Mononuclear cell (primary cell): ENCODE measurements at places on chromosomes 11 and 22. TPM values are rescaled to one million over a fixed set of nuclear protein-coding genes. Genes with fewer than 3 reads are reported as not detected.

STX3 gene
- 20.9 TPM for total RNA-seq

ME3 gene
- 4.2 TPM for total RNA-seq

DEUP1 gene
- not detected for total RNA-seq

PRR14L gene
- 15.8 TPM for total RNA-seq

SMIM35 gene
- total RNA-seq, result 0.21 TPM

GAS2L1 gene
- 7.9 TPM for total RNA-seq

OR6A2 gene
- not detected for total RNA-seq

NLRP6 gene
- total RNA-seq, result 9.7 TPM

APOBEC3C gene
- 9.2 TPM for total RNA-seq

CDC42BPG gene
- total RNA-seq, result 1.7 TPM

SERHL2 gene
- total RNA-seq, result 0.73 TPM

MN1 gene
- 4.5 TPM for total RNA-seq

CELF1 gene
- 142 TPM for total RNA-seq

CHADL gene
- total RNA-seq, result 1.5 TPM

ANO5 gene
- total RNA-seq, result 0.63 TPM

KCNK4 gene
- not detected for total RNA-seq

ST14 gene
- 11.4 TPM for total RNA-seq

ABTB2 gene
- total RNA-seq, result 2.3 TPM

GLB1L2 gene
- total RNA-seq, result 0.42 TPM

TOB2 gene
- 7.2 TPM for total RNA-seq

PAAF1 gene
- total RNA-seq, result 4.0 TPM

RPS6KA4 gene
- total RNA-seq, result 23.5 TPM

OR6T1 gene
- total RNA-seq, result not detected

JAML gene
- 90.4 TPM for total RNA-seq

PNPLA3 gene
- total RNA-seq, result not detected

OR10G4 gene
- total RNA-seq, result not detected

FAU gene
- 338 TPM for total RNA-seq

MS4A7 gene
- 28.7 TPM for total RNA-seq

HEPN1 gene
- not detected for total RNA-seq

SCGB2A2 gene
- not detected for total RNA-seq
